ENCODE measurements at places on chromosomes 2 and 18.

DNA sequence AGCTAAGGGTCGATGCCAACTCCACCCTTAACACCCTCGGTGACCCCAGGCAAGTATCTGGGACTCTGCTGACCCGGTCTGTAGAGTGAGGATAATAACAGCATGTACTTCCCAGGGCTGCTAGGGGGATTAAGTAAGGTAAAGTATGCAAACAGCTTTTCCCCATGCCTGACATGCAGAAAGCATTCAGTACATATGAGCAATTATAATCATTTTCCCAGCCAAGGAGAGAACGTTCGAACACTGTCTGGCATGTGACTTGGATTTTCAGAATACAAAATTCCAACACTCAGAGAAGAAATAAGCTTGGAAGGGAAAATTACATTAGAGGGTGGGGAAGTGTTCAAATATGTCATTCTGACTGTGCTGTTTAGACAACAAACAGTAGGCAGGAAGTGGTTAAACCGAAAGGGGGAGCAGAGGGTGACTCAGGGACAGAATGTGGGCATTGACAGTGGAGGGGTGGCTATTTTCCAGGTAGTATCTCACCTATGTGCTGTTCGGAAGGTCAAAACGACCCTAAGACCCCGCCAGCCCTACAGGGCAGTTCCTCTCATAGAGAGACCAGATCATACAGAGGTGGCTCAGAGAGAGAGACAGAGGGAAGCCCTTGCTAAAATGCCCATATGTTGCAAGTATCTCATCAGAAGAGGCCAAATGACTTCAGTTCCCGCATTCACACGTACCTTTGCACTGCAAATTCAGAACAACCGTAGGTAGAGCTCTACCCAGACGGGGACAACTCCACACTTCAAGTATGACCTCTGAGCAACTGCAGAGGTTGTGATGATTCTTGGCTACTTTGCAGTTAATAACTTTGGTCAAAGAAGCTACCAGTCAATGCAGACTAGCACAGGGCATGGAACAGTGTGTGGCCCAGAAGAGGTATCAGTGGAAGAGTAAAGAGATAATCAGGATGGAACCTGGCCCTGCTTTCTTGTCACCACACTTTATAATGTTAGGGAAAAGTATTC is 14.8 kb downstream of the ASPRV1 start:
- H3K36me3 ChIP-seq = no peaks in the 10 kb centered on the region
- H3K4me1 ChIP-seq = no peaks in the 10 kb centered on the region
- no peaks in the 10 kb centered on the region for H3K27me3 ChIP-seq
- no peak overlapping the region for H3K27ac ChIP-seq
- H3K4me3 ChIP-seq = no peak overlapping the region

GRCh38 chr2:857937-858336 is 92.7 kb upstream of the SNTG2 start:
- peaks cover 3% of the 10 kb centered on the region for H3K27me3 ChIP-seq
- H3K27ac ChIP-seq = no peak overlapping the region
- no peak overlapping the region for H3K4me3 ChIP-seq
- H3K4me1 ChIP-seq = no peaks in the 10 kb centered on the region
- DNase-seq = no peak

GRCh38 chr2:127173057-127173456 is 47.0 kb downstream of the CYP27C1 start:
- no peak overlapping the region for H3K27ac ChIP-seq
- no peaks in the 10 kb centered on the region for H3K27me3 ChIP-seq
- H3K4me1 ChIP-seq = peaks cover 51% of the 10 kb centered on the region
- DNase-seq = peak; percentile 89
- H3K4me3 ChIP-seq = no peak overlapping the region

GRCh38 chr2:233112776-233113452 is 52.8 kb downstream of the INPP5D start:
- H3K4me1 ChIP-seq = no peaks in the 10 kb centered on the region
- H3K36me3 ChIP-seq = no peaks in the 10 kb centered on the region
- DNase-seq = no peak

DNA sequence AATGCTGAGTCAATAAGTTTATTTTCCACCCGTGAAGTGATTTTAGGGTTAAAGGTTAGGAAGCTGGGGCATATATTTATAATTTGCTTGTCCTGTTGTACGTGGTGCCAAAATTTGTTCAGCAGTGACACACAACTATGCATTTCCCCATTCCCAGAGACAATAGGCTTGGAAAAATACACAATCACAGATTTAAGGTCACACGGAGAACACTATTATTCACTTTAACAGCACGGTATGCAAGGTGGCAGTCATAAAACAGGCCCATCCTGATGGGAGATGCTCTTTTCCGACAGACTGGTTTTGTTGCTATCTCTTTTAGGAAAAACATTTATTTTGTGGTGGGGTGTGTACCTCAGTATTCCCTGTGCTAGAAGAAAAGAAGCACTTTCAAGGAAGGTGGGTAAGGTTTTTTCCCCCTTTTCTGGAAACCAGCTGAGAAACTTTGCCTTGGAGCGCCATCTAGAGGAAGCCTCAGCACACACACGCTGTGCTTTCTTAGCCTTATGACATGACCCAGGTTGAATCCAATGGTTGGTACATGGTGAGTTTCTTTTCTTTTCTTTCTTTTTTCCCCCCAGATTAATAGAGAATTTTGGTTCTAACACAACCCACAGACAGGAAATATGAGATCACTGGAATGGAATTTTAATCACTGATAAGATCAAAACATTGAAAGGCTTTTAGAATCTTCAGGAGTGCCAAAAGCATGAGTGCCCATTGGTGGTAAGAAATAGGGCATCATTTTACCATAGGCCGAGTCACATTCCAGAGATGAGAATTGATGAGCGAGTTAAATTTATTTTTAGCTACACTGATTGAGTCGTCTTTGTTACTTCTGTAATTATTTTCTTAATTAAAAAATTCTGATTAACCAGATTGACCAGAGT is 332.1 kb downstream of the AGPS start:
- DNase-seq = peak; percentile 67
- no peaks in the 10 kb centered on the region for H3K27me3 ChIP-seq
- H3K36me3 ChIP-seq = no peaks in the 10 kb centered on the region

DNA sequence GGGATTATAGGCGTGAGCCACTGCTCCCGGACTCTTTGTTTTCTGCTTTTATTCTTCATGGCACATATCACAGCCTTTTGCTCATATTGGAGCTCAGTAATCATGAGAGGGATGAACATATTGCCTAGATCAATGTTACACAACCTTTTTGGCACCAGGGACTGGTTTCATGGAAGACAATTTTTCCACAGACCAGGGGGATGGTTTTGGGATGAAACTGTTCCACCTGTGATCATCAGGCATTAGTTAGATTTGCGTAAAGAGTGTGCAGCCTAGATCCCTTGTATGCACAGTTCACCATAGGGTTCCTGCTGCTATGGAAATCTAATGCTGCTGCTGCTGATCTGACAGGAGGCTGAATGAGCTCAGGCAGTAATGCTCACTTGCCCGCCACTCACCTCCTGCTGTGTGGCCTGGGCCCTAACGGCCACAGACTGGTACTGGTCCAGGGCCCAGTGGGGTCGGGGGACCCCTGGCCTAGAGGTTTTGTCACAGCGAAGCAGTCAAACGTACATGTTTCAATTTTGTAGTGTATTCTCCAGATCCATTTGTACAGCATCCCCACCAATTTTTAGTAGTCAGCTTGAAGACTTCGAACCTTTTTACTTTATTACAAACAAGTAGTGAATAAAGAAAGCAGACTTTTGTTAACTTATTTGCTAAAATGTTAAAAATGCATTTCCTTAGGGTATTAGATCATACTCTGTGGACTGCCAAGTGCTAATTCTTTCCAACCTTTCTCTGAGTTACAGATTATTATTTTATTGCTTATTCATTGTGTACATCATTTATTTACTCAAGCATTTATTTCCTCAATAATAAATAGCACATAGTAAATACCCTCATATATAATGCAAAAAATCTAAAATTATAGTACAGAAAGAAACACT is 6.2 kb downstream of the DAW1 start:
- H3K4me1 ChIP-seq = no peaks in the 10 kb centered on the region
- no peaks in the 10 kb centered on the region for H3K36me3 ChIP-seq
- DNase-seq = no peak
- H3K4me3 ChIP-seq = no peak overlapping the region
- H3K27ac ChIP-seq = no peak overlapping the region
- no peaks in the 10 kb centered on the region for H3K27me3 ChIP-seq

GRCh38 chr2:157500334-157500733 is 56.4 kb upstream of the CYTIP start:
- no peaks in the 10 kb centered on the region for H3K4me1 ChIP-seq
- no peaks in the 10 kb centered on the region for H3K27me3 ChIP-seq
- no peak overlapping the region for H3K4me3 ChIP-seq
- no peaks in the 10 kb centered on the region for H3K36me3 ChIP-seq
- H3K27ac ChIP-seq = no peak overlapping the region
- DNase-seq = no peak

DNA sequence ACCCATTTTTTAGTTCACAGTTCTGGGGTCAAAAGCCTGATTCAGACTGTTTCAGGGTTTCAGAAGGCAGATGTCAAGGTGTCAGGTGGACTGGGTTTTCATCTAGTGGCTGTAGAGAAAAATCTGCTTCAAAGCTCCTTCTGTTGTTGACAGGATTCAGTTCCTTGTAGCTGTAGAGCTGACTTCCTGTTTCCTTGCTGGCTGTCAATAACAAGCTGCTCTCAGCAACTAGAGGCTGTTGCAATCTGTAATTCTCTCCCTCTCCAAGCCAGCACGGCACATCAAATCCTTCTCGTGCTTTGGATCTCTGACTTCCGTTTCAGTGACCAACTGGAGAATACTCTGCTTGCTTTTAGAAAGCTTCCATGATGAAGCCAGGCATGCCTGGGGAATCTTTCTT is 179.4 kb downstream of the DOK6 start:
- H3K4me3 ChIP-seq = no peak overlapping the region
- H3K27ac ChIP-seq = no peak overlapping the region
- no peaks in the 10 kb centered on the region for H3K27me3 ChIP-seq
- H3K36me3 ChIP-seq = no peaks in the 10 kb centered on the region
- DNase-seq = peak; percentile 82

DNA sequence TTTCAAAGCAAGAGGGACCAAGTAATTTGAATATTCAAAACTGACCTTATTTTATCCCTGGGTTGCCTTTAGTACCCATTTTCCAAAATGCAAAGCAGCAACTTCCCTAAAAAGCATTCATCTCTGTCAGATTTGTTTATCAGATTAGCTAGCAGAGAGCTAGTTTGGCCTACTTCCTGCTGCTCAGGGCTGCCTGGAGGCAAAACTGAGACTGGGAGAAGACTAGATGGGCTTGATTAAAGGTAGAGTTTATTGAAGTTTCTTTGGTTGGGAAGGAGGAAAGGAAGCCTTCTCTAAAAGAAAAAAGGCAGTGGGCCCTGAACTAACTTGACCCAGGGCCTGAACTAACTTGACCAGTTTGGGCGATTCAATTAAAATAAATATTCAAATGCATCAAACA is 426.1 kb upstream of the FAM98A start:
- H3K4me1 ChIP-seq = no peaks in the 10 kb centered on the region
- H3K36me3 ChIP-seq = no peaks in the 10 kb centered on the region
- no peaks in the 10 kb centered on the region for H3K27me3 ChIP-seq
- no peak overlapping the region for H3K27ac ChIP-seq

DNA sequence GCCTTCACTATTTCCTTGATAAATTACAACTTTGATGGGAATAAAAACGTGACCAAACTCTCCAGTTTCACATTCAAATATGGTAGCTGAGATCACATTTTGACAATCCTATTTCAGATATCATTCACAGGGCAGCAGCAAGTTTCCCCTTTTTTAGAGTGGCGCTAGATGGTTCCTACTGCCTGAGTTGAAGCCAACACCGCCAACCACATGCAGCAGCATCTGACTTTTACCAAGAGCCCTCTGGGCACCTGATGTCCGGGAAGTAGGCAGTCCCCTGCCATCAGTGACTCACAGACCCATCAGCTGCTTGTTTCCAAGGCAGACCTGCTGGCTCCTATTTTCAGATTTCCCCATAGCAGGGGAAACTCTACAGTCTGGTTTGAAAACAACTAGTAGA is 4.0 kb upstream of the MREG start:
- H3K4me3 ChIP-seq = no peak overlapping the region
- H3K27ac ChIP-seq = no peak overlapping the region
- no peak for DNase-seq
- H3K27me3 ChIP-seq = no peaks in the 10 kb centered on the region
- no peaks in the 10 kb centered on the region for H3K36me3 ChIP-seq
- peaks cover 5% of the 10 kb centered on the region for H3K4me1 ChIP-seq

GRCh38 chr2:84297155-84297554 is 161.9 kb downstream of the SUCLG1 start:
- H3K4me3 ChIP-seq = no peak overlapping the region
- DNase-seq = no peak
- H3K4me1 ChIP-seq = no peaks in the 10 kb centered on the region
- no peaks in the 10 kb centered on the region for H3K36me3 ChIP-seq
- H3K27ac ChIP-seq = no peak overlapping the region

- no peak overlapping the region for H3K27ac ChIP-seq
- peaks cover 11% of the 10 kb centered on the region for H3K4me1 ChIP-seq
- DNase-seq = no peak
- no peaks in the 10 kb centered on the region for H3K27me3 ChIP-seq
- H3K4me3 ChIP-seq = no peak overlapping the region
- H3K36me3 ChIP-seq = no peaks in the 10 kb centered on the region
These were observed 68.9 kb upstream of the STPG4 start for GRCh38 chr2:47223980-47224379.

- peak; percentile 39 for DNase-seq
- no peaks in the 10 kb centered on the region for H3K27me3 ChIP-seq
- no peaks in the 10 kb centered on the region for H3K4me1 ChIP-seq
- no peaks in the 10 kb centered on the region for H3K36me3 ChIP-seq
These were observed 107.6 kb upstream of the CYRIA start for GRCh38 chr2:16773080-16773713.

GRCh38 chr2:165678882-165679281 is 115.2 kb downstream of the GALNT3 start:
- H3K27ac ChIP-seq = no peak overlapping the region
- DNase-seq = no peak
- H3K4me3 ChIP-seq = no peak overlapping the region
- H3K27me3 ChIP-seq = no peaks in the 10 kb centered on the region
- no peaks in the 10 kb centered on the region for H3K36me3 ChIP-seq
- no peaks in the 10 kb centered on the region for H3K4me1 ChIP-seq

DNA sequence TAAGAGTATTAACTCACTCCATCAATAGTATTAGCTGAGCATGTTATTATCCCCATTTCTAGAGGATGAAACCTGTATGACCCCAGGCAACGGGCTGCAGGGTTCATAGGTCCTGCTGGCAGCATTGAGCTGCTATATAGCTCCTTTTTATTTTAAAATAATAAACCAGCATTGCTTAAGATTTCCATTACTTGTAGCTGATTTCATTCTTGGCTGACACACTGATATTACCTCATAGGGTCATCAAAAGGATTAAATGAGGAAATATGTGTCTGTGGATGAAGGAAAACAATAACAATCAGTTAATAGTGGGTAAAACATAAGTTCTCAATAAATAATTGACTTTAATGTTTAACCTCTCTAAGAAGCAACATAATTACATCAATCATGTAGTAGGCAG is 48.3 kb upstream of the NRP2 start:
- no peaks in the 10 kb centered on the region for H3K27me3 ChIP-seq
- DNase-seq = no peak
- H3K4me3 ChIP-seq = no peak overlapping the region
- H3K27ac ChIP-seq = no peak overlapping the region
- no peaks in the 10 kb centered on the region for H3K36me3 ChIP-seq
- H3K4me1 ChIP-seq = peaks cover 3% of the 10 kb centered on the region

GRCh38 chr2:240749516-240749915 is 57.9 kb downstream of the AQP12A start:
- peaks cover 8% of the 10 kb centered on the region for H3K4me1 ChIP-seq
- H3K27me3 ChIP-seq = no peaks in the 10 kb centered on the region
- DNase-seq = peak; percentile 71
